AG10803 (cell line): ENCODE measurements at places on chromosomes 2 and 18.

- DNase-seq: no peak
Observed at GRCh38 chr18:3578621-3579020, 128.6 kb downstream of the TGIF1 start.

- DNase-seq: no peak
Observed at GRCh38 chr2:54946220-54946805, 103.9 kb downstream of the RTN4 start.

DNA sequence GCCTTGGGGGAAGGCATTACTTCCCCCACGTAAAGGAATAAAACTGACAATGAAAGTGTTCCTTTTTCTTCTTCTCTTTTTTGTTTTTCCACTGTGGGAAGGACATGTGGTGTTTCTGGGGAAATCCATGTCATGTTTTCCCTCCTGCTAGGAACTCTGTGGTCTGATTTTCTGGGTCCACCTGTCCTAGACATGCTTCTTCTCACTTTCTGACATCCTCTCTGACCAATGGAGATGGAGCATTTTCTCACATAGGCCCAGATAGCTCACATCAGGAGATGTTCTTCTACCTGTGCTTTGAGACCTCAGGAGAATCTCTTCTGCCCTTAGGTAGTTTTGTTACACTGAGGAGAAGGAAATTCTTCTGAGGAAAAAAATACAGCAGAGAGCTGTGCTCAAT, 252.0 kb upstream of the SIX3 start:
- DNase-seq: no peak

- DNase-seq: peak; percentile 15
Observed at GRCh38 chr2:134421556-134422328, 167.9 kb downstream of the MGAT5 start.

DNA sequence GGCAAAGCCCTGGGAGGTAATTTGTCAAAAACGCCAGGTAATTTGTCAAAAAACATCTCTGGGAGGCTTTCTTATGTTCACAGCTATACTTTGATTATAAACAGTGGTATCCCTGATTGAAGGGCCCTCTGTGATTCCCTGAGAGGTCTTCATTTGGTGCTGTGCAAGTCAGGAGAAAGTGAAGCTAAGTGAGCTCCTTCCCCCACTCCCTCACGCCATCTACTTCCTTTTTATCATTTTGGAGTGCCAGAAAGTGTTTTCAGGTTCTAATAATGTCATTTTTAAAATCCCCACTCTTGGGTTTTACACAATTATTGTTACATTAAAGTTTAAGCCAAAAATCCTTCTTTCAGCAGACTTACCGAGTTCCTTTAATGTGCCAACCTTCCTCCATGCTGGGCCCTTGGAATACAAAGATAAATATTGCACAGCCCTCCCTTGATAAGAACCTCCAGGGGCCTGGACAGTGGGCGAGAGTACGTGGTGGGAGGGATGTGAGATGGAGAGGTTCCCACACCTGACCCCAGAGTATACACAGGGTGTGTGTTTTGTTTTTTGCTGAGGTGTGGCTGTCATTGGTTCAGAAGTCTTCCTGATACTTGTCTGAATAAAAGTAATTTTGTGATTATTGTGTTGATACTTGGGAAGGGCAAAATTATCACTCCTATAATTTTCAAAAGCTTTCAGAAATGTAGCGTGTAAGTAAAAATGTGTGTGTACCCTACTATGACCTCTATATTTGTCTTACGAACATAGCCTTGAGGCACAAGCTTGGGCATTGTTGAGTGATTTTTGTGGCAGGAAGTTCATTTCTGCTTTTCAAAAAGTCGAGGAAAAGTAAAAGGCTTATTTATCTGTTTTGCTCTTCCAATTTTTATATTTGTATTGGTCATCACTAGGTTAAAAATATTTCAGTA, 8.2 kb downstream of the MAPRE2 start:
- no peak for DNase-seq

DNA sequence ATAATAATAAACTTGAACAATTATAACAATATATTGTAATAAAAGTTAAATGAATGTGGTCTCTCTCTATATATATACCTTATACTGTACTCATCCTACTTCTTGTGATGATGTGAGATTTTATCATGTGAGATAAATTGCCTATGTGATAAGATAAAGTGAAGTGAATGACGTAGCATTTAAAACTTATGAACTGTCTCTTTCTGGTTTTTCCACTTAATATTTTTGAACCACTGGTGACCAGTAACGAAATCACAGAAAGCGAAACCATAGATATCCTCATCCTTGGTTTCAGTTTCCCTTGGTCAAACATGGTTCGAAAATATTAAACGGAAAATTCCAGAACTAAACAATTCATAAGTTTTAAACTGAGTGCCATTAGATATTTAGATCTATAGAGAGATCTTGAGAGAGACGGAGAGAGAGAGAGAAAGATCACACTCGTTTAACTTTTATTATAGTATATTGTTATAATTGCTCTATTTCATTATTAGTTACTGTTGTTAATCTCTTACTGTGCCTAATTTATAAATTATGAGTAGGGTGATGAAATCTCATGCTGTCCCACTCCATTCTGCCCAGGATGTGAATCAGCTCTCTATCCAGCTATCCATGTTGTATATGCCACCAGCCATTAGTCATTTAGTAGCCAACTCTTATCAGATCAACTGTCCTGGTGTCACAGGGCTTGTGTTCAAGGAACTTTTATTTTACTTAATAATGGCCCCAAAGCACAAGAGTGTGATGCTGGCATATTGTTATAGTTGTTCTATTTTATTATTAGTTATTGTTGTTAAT, 156.8 kb downstream of the THADA start:
- no peak for DNase-seq
